Activated naive CD4-positive, alpha-beta T cell treated with Interleukin-2 at 50 U/mL for 16 hours (primary cell): ENCODE measurements at places on chromosomes 12 and 14.

- no peak for DNase-seq
Measured at GRCh38 chr12:113664224-113664681, 192.6 kb upstream of the LHX5 start.

GRCh38 chr12:46260124-46260912 lies 8.5 kb downstream of the SLC38A1 start:
- no peak for DNase-seq

GRCh38 chr14:51676549-51676948 lies 24.8 kb downstream of the FRMD6 start:
- no peak for DNase-seq

GRCh38 chr12:53508534-53509170 lies 1.4 kb upstream of the NPFF start:
- peak; percentile 85 for DNase-seq

GRCh38 chr14:60250257-60251035 lies 1.4 kb downstream of the PPM1A start:
- no peak for DNase-seq

GRCh38 chr14:73457041-73457923 lies 1.1 kb downstream of the NUMB start:
- DNase-seq, result peak; percentile 15

DNA sequence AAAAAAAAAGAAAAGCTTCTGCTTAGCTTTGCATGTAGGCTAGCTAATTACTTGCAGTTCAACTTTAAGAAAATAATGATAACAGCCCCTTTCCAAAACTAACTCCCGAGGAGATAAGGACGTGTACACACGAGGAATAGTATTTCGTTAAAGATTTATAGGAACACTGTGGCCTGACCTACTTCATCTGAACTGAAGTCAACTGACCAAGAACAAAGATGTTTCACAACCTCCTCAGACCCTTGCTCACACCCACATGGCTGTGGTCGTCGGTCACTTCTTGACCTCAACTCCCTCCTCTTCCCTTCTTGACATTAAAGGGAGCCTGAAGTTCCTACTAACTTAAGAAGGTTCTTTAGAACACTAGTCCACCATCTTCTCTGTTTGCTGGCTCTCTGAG lies 25.3 kb upstream of the FAM181A start:
- no peak for DNase-seq

- DNase-seq, result no peak
Measured at GRCh38 chr12:43480591-43480990, 71.4 kb downstream of the ADAMTS20 start.

- no peak for DNase-seq
Measured at GRCh38 chr12:42884116-42884515, 294.6 kb upstream of the PRICKLE1 start.

- DNase-seq, result peak; percentile 70
Measured at GRCh38 chr12:11500188-11500860, 105.0 kb upstream of the PRB2 start.

DNA sequence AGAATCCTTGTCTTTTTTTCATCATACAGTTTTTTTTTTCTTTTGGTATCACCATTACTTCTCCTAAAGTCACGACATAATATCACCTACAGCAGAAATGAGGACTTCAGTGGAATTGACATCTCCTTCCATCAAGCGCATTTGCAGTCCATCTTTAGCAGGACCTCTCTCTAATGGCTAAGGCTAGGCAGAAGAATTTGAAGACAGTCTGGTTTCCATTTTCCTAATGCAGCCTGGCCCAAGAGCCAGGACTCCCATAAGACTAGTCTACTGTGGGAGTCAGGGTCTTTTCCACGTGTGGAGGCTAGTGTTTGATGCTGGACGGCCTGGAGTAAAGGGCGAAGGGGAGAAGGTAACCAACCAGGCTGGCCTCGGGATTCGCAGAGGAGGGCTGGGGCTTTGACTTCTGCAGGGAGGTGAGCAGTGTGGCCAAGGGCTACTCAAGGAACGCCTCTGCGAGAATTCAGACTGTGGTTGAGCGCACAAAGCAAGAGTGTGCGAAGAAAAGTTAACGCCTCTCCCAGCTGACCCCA lies 769 bp upstream of the ZNF740 start:
- DNase-seq, result no peak

- no peak for DNase-seq
Measured at GRCh38 chr14:102931580-102932285, 9.3 kb downstream of the AMN start.

DNA sequence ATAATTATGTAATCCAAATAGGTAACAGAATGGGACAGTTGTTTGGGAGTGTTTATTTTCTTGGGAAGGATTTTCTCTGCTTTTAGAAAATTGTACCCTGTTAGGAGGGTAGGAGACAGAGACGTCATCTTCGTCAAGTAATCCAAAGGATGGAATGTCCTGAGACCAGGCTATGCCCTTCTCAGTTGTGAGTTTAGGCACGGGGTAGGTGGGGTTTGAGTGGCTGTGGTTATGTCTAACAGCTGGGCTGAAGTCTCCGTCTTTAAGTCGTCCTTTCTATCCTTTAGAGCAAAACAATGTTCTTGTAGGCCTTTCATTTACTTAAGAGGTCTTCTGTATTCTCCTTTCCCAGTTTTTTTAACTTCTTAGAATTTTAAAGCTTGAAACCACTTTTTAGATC lies 5.7 kb downstream of the SOCS2 start:
- no peak for DNase-seq

- no peak for DNase-seq
Measured at GRCh38 chr12:92953747-92954146, 24.7 kb upstream of the EEA1 start.

DNA sequence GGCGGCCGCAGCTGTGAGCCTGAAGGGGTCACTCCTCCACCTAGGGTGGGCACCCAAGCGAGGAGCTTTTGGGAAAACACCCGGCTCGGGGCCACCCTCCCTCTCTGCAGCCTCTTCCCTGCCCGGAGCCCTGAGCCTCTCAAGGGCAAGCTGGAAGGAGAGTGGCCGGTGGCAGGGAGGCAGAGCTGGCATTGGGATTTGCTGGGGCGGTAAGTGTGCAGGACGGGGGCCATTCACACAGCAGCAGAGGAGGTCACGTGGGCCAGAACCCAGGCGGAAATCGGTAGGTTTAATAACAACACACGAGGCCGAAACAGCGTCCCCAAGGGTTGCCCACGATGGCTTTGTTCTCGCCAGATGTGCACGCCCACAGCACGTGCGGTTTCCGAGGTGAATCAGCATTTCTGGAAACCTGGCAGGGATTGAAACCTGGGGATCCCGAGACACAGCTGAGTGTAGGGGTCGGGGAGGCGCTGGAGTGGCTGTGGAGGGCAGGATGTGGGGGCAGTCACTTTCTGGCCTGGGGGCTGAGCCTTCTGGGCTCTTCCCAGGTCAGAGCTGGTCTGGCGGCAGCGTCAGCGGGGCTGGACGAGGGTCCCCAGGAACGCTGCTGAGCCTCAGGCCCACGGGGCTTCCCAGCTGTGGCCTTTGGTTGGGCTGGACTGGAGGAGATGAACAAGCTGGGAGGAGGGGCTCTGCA lies 23.5 kb downstream of the NOC4L start:
- peak; percentile 42 for DNase-seq

GRCh38 chr12:67910360-67911274 lies 78.6 kb upstream of the IFNG-AS1 start:
- no peak for DNase-seq

- no peak for DNase-seq
Measured at GRCh38 chr12:97781342-97781741, 318.7 kb downstream of the RMST start.

DNA sequence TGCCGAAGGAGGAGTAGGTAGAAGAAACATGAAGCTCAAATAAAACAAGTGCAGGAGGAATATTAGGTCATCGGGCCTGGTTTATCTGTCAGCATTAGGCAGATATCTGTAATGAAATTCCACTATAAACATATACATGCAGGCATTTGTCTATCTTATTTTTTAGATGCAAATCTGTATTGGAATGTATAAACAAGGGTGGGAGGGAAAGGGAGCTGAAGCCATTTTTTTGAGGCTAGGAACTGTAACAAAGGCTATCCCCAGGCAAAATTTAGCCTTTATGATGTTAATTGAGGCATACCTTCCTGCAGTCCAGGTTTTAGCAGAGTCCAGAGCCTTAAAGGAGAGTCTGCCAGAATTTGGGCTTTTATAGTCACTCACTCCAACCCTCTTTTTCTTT lies 72.5 kb downstream of the PHLDA1 start:
- no peak for DNase-seq

DNA sequence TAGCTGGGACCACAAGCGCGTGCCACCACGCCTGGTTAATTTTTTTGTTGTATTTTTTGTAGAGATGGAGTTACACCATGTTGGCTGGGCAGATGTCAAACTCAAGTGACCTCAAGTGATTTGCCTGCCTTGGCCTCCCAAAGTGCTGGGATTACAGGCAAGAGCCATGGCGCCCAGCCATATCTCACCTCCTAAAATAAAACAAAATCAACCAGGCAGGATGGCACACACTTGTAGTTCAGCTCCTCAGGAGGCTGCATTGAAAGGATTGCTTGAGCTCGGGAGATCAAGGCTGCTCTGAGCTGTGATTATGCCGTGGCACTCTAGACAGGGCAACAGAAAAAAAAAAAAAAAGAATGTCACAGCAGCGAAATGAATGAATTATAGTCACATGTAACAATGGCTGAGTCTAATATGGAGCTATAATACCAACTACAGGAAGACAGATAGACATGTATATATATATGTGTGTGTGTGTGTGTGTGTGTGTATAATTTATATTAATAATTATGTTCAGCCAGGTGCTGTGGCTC lies 19.3 kb upstream of the TMEM120B start:
- no peak for DNase-seq

GRCh38 chr12:93624595-93625294 lies 52.3 kb downstream of the SOCS2 start:
- DNase-seq, result no peak

- DNase-seq, result no peak
Measured at GRCh38 chr14:55976655-55977054, 141.6 kb upstream of the PELI2 start.

DNA sequence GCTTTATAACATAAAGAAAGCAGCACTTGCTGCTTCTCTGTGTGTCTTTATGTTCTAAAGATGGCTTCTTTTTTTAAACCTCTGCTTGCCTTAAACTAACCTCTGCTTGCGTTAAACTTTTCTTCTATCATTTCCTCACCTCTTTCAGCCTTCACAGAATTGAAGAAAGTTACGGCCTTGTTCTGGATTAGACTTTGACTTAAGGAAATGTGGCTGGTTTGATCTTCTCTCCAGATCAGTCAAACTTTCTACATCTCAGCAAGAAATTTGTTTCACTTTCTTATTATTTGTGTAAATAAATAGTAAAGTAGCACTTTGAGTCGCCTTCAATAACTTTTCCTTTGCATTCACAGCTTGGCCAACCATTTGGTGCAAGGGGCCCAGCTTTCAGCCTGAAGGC lies 64.2 kb downstream of the CMAS start:
- no peak for DNase-seq
